ENCODE measurements at places on chromosomes 7 and 10. TPM values are rescaled to one million over a fixed set of nuclear protein-coding genes. Genes with fewer than 3 reads are reported as not detected.
A peak's percentile ranks its signal among the peaks of the same experiment; 100 is the strongest.

- H3K4me3 ChIP-seq = peak overlapping the region; percentile 87
- H3K27me3 ChIP-seq = peaks cover 15% of the 10 kb centered on the region
- H3K27ac ChIP-seq = no peak overlapping the region
- H3K36me3 ChIP-seq = no peaks in the 10 kb centered on the region
- H3K4me1 ChIP-seq = no peaks in the 10 kb centered on the region
- DNase-seq = no peak
These were observed 428 bp downstream of the ADARB2 start for GRCh38 chr10:1736972-1737221.

Gene CNTNAP2
- total RNA-seq = 64.5 TPM

- no peaks in the 10 kb centered on the region for H3K36me3 ChIP-seq
- H3K27me3 ChIP-seq = no peaks in the 10 kb centered on the region
- H3K4me3 ChIP-seq = no peak overlapping the region
- H3K4me1 ChIP-seq = 0 out of 2 replicates have a peak, but pooled peaks cover 2% of the 10 kb centered on the region
- no peak overlapping the region for H3K27ac ChIP-seq
These were observed 181.9 kb upstream of the PRSS58 start for GRCh38 chr7:142439739-142440138.

DNA sequence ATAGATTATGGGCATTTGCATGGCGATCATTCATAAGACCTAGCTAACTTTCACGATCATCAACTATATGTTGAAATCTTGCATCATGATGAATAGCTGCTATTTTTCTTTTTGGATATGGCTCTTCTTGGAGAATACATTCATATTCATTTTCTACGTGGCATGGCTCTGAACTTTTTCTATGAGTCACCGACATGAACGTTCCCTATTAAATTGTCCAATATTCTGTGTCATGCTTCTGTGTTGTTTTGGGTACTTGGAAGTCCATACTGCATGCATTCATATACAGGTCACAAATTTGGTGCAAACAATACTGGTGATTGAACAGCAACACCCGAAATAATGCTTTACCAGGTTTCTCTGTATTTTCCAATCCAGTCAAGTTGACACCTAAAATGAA lies 37.9 kb upstream of the ANKRD1 start:
- no peak overlapping the region for H3K4me3 ChIP-seq
- H3K4me1 ChIP-seq = no peaks in the 10 kb centered on the region
- DNase-seq = no peak
- H3K36me3 ChIP-seq = no peaks in the 10 kb centered on the region
- no peak overlapping the region for H3K27ac ChIP-seq
- H3K27me3 ChIP-seq = no peaks in the 10 kb centered on the region

Gene HOXA9
- not detected for total RNA-seq

DNA sequence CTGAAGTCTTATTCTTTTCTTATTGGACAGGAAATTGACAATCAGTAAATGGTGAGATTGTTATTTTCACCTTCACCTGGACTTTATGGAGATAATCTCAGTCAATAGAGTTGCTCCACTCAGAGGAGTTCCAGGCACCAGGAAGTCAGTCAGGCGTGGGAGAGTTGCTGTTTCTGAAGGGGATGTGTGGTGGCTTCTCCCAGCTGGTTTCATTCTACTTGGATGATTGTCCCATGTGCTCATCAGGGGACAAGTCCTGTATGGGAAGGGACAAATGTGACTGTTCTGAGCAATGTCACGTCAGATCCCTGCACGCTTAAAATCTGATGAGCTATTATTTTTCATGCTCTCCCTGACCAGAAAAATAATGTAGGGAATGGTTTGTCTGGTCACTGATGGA lies 222.5 kb upstream of the PITRM1 start:
- H3K4me1 ChIP-seq = peaks cover 3% of the 10 kb centered on the region
- no peak overlapping the region for H3K4me3 ChIP-seq
- DNase-seq = no peak
- no peaks in the 10 kb centered on the region for H3K27me3 ChIP-seq
- H3K27ac ChIP-seq = no peak overlapping the region

Gene LRIT1
- not detected for total RNA-seq

DNA sequence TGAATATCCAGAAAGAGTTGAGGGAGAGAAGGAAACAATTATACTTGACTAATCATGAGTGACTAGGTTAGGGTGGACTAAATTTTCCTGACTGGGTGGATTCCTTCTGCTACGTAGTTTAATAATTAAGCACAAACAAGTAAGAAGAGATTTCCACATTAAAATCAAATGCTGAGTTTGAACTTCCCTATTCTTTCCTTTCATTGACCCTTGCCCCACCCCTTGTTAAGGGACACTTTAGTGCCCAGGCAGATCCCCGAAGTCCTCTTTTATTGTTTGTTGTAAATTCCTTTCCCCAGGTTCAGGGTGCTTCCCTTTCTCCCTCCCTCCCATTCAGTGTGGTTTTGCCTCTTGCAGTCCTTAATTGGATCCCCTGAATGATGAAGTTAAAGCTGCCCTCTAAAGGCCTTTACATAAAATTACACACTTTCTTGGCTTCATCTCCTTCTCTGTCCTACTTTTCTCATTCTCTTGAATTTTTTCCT lies 8.8 kb upstream of the SPAM1 start:
- no peaks in the 10 kb centered on the region for H3K4me1 ChIP-seq
- no peaks in the 10 kb centered on the region for H3K36me3 ChIP-seq
- peak; percentile 38 for DNase-seq

- DNase-seq = no peak
- H3K4me1 ChIP-seq = no peaks in the 10 kb centered on the region
- H3K27me3 ChIP-seq = no peaks in the 10 kb centered on the region
- no peak overlapping the region for H3K27ac ChIP-seq
- H3K36me3 ChIP-seq = no peaks in the 10 kb centered on the region
- H3K4me3 ChIP-seq = no peak overlapping the region
These were observed 364.6 kb upstream of the PODXL start for GRCh38 chr7:131921016-131921415.

DNA sequence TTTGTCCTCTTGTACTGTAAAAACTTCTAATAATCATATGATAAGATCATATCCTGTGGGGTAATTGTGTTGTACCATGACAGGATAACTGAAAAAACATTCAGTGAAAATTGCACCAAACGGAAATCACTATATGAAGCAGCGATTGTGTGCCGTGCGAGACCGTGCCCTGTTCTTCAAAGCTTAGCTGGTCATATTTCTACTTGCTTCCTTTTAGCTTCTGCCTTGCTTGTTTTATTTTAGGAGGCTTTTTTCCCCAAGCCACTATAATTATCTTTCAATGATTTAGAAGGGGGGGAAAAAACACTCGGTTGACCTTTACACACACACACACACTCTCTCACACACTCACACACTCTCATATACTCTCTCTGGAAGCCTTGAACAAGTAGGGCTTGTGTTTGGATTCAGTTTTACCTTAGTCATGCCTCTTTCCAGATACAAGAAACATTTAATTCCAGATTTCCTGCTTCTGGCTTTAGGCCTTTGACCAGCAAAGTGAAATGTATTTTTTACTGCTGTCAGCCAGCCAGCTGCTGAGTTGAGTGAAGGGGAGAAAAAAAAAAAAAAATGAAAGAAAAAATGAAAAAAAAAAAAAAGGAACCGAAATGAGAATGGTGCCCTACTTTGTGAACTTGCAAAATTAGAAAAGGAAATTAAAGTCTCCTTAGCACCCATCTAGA lies 181.4 kb downstream of the ARID5B start:
- no peak for DNase-seq
- no peak overlapping the region for H3K27ac ChIP-seq

Gene LIPM
- total RNA-seq = not detected

Gene CYP3A4
- not detected for total RNA-seq

Gene ITIH2
- not detected for total RNA-seq

All from H9 (cell line).